ENCODE measurements at places on chromosomes 5 and 9. TPM values are rescaled to one million over a fixed set of nuclear protein-coding genes. Genes with fewer than 3 reads are reported as not detected.

- peak; percentile 91 for ATAC-seq
Observed at GRCh38 chr5:124651663-124652513, 94.6 kb downstream of the ZNF608 start.

Gene MOB3B
- total RNA-seq = 10.2 TPM

Gene PCA3
- total RNA-seq = 0.40 TPM

DNA sequence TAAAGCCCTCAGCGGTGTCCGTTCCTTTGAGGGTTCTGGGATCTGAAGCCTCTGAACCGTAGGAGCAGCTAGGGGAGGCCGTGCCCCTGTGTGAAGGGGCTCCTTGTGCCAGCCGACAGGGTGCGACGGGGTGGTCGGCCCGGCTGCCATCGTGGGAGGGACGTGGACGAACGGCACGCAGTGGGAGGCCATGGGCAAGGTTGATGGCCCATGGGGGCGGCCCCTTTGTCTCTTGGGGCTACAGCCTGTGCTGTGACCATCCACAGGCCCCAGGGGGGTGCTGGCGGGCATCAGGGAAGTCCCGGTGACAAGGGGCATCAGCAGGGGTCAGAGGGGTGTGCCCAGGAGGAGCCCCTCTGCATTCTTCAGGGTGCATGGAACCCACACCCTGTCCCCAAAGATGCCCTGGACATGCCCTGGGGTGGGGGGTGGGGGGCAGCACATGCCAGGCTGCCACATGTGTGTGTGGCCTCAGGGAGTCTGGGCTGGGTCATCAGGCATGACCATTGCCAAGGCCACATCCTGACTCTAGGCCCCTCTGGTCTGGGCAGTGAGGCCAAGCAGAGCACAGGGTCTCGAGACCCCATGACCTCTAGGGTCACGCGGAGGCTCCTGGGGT is 49.6 kb upstream of the CACNA1B start:
- ATAC-seq = no peak

Gene PRR16
- 4.3 TPM for total RNA-seq

DNA sequence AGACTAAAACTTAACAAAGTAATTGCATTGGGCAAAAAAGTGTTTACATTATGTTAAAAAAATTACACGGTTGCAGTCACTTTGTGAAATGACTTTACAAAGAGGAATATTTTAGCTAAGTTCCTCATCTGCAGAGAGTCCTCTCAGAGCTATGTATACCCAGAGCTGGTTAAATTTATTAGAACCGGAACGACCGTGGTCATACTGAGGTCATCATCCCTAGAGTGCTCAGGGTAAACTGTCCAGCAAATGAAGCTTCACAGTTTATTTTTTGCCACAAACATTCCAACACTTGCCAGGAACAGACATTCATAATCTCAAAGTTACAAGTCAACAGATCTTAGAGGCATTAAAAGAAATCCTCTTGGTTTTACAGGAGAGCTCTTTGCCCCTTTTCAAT is 897 bp downstream of the ROPN1L start:
- no peak for ATAC-seq

Gene FLT4
- 15.2 TPM for total RNA-seq

Gene ECM2
- total RNA-seq = 17.4 TPM

DNA sequence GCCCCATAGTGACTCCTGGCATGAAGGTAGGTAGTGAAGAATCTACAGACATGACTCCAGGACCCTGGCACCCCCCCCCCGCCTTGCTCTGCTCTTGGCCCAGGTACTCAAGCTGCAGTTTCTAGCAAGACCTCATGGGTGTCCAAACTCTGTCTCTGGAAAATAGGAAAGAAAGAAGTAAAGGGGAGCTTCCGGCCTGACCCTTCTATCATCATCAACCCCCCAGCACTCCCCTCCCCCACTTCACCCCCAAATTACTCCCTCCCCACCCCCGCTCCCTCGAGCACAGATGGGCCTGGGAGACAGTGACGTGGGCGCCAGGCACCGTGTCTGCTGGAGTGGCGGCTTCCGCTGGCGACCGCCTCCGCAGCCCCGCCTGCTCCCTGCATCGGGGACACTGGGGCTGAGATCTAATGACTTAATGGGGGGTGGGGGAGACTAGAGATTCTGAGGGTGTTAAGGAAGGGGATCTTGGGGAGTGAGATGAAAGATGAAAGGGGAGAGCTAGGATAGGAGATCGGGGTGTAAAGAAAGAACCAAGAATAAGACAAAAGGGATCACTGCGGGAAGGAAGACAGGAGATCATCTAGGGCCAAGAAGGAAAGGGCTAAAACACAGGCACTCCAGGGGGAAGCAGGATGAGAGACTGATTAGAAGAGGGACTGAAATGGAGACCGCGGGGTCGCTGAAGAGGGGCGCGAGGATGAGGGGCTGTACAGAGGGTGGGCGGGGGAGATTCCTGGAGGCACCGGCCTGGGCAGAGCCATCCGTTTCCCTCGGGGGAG is 1.1 kb upstream of the DNAJB5 start:
- ATAC-seq = no peak

Gene PCDHGC5
- total RNA-seq = 0.07 TPM

- no peak for ATAC-seq
Observed at GRCh38 chr5:25544652-25545249, 900.0 kb upstream of the CDH10 start.

DNA sequence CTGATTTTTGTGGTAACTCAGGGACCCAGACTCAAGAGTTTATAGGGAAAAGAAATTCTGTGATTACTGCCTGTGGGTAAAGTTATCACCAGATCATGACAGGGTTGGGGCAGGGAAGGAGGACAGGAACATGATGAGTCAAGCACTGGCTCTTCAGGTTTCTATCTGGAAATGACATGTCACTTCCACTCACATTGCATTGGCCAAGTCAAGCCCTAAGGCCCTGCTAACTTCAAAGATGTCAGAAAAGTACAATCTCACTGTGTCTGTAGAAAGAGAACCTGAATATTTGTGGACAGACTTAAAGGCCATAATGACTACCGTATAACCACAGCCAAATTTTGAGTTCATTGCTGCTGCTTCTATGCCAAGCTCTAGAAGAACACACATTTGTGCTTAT is 187.7 kb downstream of the TLE4 start:
- no peak for ATAC-seq

Gene MAMDC4
- 1.0 TPM for total RNA-seq

Gene TAS2R1
- not detected for total RNA-seq

- ATAC-seq = peak; percentile 11
Observed at GRCh38 chr5:142186857-142187594, 78.4 kb downstream of the NDFIP1 start.
